ENCODE measurements at places on chromosomes 1 and 21.

GRCh38 chr1:212582291-212582690, 26.3 kb upstream of the ATF3 start:
- DNase-seq = no peak

DNA sequence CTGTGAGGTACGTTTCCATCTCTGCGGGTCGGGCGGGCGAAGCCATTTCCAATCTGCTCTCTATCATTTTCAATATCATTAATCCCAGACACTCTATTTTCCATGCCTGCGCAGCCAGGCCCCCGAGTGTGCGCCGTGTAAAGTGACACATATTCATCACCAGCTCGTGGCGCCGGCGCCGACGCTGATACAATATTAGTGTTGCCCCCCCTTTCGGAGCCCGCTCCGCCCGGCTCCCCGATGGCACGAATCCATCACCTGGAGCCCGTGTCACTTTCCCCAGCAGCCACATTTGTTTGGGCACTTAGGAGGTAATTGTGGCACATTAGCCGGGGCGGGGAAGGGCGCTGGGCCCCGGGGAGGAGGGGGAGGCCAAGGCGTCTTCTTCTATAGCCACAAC, 33.7 kb upstream of the DMBX1 start:
- no peak for DNase-seq

- no peak for DNase-seq
Measured at GRCh38 chr1:30179942-30180543, 543.3 kb downstream of the MATN1 start.

DNA sequence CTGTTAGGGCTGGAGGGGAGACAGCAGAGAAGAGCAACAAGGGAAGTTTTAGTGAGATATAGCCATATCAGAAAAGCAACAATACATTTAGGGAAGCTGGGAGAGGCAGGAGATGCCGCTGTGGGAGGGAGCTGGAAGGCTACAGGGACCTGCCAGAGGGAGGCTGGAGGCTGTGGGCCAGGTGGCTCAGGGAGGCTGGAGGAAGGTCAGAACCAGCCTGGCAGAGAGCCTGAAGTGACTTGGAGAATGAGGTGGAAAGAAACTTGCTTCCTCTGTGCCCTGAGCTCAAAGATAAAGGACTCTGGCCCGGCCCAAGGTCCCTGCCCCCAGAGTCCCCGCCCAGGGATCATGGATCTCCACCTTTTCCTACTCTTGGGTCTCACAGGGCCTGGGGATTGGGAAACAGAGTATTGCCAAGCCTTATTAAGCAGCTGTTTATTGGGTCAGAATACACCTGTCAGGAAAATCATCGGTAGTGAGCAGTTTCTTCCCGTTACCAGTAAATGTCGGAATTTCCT, 85.9 kb downstream of the KIF26B start:
- DNase-seq = no peak

GRCh38 chr1:155657463-155657862, 31.1 kb downstream of the YY1AP1 start:
- DNase-seq = no peak
